ENCODE measurements at places on chromosomes 2 and 18. TPM values are rescaled to one million over a fixed set of nuclear protein-coding genes. Genes with fewer than 3 reads are reported as not detected.

SCYGR2 gene
- total RNA-seq = not detected

ALLC gene
- not detected for total RNA-seq

SS18 gene
- total RNA-seq = 97.2 TPM

FN1 gene
- total RNA-seq = 8,592 TPM

PCARE gene
- not detected for total RNA-seq
